ENCODE measurements at places on chromosomes 2 and 18.

- DNase-seq = no peak
Observed at GRCh38 chr2:226077031-226077430, 677.5 kb downstream of the NYAP2 start.

- DNase-seq = no peak
Observed at GRCh38 chr2:6434438-6434837, 431.3 kb downstream of the CMPK2 start.

DNA sequence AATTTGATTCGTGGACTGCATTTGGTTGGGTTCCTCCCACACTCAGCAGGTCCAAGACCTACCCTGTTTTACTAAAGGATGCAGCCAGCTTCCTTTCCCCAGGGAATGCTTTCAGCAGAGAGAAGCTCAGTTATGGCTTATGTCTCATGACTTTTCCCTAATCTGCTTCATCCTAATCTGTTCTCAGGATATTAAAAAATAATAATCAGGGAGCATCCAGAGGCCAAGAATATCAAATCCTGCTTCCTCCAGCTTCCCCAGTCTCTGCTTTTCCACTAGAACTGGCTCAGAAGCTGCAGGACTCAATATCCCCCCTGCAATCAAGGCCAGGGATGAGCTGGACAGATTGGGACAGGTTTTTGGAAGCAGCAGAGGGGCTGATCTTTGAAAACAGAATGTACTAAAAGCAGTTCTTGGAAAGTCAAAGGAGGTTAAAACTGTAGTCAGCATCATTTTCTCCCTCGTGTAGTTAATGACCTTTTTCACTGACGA, 326.9 kb upstream of the TNP1 start:
- no peak for DNase-seq

- DNase-seq = no peak
Observed at GRCh38 chr2:112151701-112152440, 13.7 kb downstream of the FBLN7 start.

- DNase-seq = no peak
Observed at GRCh38 chr18:63783394-63783793, 8.2 kb downstream of the SERPINB7 start.

GRCh38 chr2:184879671-184880070, 281.3 kb downstream of the ZNF804A start:
- no peak for DNase-seq

DNA sequence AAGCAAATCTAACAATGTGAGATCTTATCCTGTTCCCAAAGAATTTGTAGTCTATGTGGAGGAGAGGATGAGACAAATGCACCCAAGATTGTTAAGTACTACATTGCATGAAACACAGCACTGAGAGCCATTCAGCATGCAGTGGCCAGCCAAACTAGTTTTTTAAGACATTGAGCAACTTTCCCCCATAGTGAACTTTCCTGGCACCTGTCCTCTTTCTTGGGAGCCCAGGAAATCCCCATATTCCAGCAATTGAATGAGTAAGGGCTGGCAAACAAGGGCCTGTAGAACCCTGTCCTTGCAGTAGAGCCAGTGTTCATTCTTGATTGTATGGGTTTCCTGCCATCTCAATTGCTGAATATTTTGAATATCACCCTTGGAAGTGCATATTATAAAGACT, 58.8 kb upstream of the FIGN start:
- no peak for DNase-seq

- no peak for DNase-seq
Observed at GRCh38 chr2:109434351-109434750, 179.4 kb downstream of the SEPTIN10 start.

- DNase-seq = no peak
Observed at GRCh38 chr2:70456585-70457495, 96.8 kb downstream of the TGFA start.

DNA sequence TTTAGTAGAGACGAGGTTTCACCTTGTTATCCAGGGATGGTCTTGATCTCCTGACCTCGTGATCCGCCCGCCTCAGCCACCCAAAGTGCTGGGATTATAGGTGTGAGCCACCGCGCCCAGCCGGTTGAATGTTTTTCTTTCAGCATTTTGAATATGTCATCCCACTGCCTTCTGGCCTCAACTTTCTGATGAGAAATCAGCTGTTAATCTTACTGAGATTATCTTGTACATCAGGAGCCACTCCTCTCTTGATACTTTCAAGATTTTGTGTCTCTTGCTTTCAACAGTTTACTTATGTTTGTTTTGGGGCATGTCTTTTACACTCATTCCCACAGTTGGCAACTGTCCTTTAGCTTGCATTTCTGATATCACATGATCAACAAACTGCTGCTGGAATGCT, 46.3 kb downstream of the CCDC150 start:
- no peak for DNase-seq

DNA sequence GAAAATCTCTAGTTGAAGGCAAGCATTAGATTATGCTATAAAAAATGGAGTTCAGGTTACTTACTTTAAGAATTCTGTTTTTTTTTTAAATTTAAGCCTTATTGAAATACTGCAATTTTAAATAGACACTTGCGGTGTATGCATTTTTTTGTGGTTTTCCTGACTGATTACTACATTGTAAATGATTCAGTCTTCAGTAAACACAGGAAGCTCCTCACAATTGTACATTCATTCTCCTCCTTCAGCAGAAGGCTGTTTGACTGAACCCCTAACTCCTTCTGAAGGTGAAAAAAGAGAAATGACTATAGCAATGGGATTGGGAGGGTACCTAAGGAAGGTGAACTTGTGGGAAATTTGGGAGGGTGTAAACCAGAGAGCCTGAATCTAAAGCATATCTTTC, 136.1 kb downstream of the GCA start:
- DNase-seq = no peak

- no peak for DNase-seq
Observed at GRCh38 chr2:189582809-189583192, 2.2 kb upstream of the SLC40A1 start.

GRCh38 chr2:99691926-99692325, 202.1 kb upstream of the REV1 start:
- no peak for DNase-seq

- DNase-seq = no peak
Observed at GRCh38 chr2:62426154-62426912, 79.7 kb downstream of the TMEM17 start.

DNA sequence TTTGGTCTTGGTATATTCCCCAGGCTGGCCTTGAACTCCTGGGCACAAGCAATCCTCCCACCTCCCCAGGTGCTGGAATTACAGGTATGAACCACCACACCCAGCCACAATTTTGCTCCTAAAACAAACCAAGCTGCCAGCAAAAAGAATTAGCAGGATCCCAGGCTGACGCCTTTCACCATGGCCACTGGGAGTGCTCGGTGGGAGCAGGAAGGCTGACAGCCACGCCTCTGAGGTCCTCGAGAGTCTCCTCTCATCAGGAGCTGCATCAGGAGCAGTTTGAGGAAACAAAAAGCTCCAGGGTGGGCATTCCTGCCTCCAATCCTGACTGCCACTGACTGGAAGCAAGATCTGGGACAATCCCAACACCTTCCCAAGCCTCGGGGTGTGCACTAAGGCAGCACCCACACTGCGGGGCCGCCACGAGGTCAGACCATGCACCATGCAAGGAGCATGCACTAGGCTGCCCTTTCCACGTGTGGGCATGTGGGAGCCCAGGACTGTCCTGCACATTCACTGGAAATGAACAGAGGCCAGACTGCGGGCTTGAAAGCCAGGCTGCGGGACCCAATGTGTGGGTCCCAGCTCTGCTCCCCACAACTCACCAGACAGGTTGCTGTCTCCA, 51.4 kb downstream of the TFCP2L1 start:
- DNase-seq = no peak

GRCh38 chr18:76764291-76764901, 58.0 kb upstream of the ZNF236 start:
- DNase-seq = no peak

DNA sequence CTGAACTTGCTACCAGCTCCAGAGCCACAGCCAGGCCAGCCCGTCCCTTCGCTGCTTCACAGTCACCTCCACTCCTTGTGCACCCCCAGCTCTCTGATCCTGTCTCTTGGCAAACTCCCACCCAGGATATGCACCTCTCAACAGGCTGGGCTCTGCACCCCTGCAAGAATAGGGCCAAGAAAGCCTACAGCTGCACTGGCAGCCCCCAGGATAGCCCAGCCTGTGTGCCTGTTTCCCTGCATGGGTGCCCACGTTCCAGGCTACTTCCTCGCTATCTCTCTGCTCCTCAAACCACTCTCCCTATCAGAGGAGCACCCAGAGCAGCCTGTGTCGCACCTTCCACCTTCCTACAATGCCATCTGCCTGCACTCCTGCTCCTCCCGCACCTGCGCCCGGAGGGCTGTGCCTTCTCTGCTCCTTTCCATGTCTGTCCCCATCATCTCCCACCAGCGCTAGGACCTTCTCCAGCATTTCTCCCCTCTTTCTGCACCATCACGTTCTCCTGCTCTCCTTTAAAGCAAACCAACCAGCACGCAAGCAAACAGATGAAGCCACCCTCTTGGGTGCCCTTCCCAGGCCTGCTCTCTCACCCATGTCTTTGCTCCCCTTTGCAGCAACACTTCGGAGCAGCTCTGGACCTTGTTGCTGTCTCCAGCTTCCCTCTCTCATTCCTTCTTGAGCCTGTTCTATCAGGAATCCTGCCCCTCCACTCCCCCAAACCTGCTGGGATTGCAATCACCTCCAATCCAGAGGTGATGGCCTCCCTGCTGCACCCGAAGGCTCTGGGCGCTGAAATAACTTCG, 313.2 kb upstream of the HS6ST1 start:
- no peak for DNase-seq

GRCh38 chr2:156322051-156322685, 10.4 kb downstream of the NR4A2 start:
- no peak for DNase-seq

GRCh38 chr2:119076713-119077112, 81.8 kb downstream of the C1QL2 start:
- no peak for DNase-seq

- DNase-seq = no peak
Observed at GRCh38 chr2:38634684-38635083, 31.2 kb upstream of the GALM start.

DNA sequence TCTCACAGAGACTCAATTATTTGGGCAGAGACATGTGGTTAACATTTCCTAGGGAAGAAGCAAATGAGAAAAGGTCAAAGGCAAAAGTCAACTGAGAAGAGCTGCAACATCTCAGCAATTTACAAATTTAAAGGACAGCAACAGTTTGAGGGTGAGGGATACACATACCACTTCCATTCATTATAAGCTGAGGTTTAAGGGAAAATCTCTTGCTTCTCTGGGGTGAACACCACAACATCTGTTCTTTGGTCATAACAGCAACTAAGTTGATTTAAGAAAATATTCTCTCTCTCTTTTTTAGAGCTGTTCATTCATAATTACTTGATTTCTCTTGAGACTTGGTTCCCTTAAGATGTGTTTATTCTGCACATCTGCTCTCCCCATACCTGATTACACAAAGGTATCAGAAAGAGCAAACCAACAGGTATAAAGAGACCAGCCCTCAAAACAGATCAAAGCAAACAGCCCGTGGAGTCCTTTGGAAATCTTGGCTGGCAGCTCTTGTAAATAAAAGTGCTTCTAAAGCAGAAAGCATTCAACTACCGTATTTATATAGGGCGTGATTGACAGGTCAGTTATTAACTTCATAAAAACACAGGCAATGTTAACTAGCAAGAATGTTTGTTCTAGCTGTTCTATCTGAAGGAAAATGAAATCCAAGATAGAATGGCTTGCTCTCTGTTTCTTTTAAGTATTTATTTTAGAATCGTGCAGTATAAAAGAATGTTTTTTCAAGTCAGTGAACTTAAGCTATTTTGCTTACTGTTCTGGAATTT, 132.8 kb downstream of the THADA start:
- DNase-seq = no peak

DNA sequence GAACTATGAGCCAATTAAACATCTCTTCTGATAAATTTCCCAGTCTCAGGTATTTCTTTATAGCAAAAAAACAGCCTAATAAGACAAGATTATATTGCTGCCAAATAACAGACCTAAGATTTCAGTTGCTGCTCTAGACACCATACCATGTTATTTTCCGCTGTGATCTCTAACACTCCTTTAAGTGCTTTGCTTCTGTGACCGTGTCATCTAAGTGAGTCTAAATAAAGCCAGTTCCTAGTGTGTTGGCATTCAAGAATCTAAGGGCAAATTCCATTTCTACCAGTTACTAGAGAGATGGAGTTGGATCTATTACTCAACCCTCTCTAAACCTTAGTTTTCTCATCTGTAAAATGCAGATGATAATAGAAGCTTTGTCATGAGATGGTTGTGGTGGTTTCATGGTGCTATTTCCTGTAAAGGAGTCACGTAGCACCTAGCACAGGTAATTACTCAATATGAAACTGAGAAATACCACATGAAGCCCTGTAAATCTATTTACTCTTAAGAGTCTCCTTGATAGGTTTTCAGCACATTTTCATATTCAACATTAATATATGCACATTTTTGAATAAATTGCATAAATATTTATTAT, 40.5 kb downstream of the SPHKAP start:
- no peak for DNase-seq

DNA sequence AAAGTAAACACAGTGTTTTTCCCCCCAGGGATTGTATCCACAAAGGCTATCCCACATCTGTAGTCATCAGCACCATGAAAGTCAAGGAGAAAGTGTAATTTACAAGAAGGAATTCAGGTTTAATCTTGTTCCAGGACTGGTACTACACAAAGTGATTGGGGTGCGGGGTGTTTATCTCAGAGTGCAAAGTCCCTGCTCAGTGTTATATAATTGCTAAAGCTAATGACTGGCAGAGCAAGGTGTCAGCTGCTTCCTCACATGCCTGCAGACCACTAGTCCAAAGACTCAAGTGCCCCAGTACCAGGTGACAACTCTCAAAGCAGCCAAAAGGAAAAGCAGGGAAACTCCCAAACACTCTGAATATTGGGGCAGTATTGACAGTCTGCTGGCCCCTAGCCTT, 40.4 kb upstream of the PDCL3 start:
- DNase-seq = no peak

DNA sequence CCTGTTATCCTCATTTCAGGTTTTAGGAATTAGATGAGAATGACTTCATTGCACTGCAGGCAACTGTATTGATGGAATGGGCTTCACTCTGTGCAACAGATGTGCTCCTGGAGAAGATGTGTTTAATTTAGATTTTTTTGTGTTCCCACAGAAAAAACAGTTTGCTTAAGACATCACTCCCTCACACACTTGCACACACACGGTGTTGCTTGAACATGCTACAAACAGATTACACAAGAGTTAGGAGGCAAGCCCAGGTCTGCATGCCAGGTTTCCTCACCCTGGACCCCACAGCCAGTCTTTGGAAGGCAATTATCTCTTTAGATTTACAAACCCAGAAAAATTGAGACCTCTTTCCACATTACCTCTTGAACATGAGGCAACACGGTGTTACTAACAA, 93.7 kb upstream of the KLHL29 start:
- no peak for DNase-seq

All from stimulated activated CD4-positive, alpha-beta T cell treated with anti-CD3 and anti-CD28 coated beads, TNF-alpha, amount 100 ng/mL, for 4 hours (primary cell).